ENCODE measurements at places on chromosomes 4 and X.

DNA sequence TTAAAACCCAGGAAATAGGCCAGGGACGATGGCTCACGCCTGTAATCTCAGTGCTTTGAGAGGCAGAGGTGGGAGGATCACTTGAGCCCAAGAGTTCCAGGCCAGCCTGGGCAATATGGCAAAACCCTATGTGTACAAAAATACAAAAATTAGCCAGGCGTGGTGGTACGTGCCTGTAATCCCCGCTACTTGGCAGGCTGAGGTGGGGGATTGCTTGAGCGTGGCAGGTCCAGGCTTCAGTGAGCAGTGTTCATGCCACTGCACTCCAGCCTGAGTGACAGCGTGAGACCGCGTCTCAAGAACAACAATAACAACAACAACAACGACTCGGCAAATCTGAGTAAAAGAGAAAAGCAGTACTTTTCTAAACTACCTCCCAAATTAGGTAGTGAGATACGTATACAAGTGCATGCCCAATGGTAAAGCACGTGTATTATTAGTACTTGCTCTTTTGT, 13.0 kb upstream of the NDUFC1 start:
- DNase-seq = no peak

DNA sequence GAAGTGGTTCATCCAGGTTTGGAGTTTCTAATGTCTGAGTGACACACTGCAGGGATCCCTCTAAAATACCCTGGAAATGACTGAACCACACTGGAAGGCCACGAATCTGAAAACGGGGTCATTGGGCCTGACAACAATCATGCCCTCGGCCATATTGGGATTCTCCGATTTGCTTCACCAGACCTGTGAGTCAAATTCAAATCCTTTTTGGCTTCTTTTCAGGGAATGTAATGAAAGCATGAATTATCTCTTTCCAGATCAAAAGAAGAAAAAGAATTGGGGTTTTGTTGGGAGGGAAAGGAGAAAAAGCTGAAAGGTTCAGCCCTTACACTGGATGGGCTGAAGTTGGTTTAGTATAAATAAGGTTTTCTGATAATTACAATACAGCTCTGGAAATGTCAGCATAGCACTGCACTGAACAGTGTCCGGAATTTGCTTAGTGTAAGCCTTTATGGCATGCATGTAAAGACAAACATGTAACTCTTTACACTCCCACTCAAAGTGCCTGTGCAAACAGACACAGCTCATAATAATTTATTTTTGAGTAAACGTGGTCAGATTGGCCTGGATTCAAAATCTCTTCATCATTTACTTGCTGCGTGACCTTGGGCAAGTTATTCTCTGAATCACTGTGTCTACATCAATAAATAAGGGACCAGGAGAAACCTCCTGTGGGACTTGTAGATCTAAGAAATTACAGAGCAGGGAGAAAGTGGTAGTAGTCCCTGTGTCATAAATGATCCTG, 21.4 kb downstream of the CT47C1 start:
- DNase-seq = no peak

GRCh38 chr4:157957905-157958304, 214.9 kb downstream of the GASK1B start:
- no peak for DNase-seq

- no peak for DNase-seq
Measured at GRCh38 chrX:19721726-19722370, 165.6 kb downstream of the SH3KBP1 start.

DNA sequence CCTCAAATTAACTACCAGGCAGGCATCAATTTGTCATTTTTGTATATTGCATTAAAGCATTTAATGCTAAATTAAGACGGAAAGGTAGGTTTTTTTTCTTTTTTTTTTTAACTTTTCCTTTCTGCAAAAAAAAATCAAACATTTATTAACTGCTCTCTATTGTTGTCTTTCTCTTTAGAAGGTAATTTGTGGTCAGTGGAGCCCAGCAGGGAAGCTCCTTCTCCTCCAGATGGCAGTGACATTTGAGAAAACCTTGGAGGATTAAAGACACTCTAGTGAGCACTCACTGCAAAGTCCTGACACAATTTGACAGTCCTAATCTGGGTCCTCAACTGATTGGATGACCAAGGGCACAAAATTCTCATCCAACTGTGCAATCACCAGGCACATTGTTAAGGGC, 102.4 kb downstream of the SLIT2 start:
- no peak for DNase-seq

DNA sequence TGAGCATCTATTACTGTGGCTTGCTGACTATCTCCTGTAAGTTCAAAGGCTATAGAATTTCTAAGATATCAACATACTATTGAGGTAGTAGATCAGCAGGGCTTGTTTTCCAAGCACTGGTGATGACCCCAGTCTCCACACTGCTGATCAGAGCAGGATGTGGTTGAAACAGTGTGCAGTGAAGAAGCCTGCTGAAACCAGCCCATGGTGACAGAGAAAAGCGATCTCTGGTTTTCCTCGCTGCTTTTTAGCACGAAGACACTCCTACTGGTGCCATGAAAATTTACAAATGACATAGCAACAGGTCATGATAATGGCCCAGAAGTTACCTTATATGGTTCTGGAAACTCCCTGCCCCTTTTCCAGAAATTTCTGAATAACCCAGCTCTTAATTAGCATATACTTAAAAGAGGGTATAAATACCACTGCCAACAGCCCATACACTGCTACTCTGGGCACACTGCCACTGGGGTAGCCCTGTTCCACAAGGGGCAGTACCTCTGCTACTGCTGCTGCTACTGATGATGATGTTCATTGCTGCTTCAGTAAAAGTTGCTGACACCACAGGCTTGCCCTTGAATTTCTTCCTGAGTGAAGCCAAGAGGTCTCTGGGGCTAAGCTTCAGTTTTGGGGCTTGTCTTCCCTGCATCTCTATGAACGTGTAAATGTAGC, 1689.5 kb upstream of the PCDH10 start:
- DNase-seq = no peak
